Activated CD4-positive, alpha-beta T cell treated with anti-CD3 and anti-CD28 coated beads, Interleukin-2, amount 50 U/mL, for 1 hour (primary cell): ENCODE measurements at places on chromosomes 16 and 17.

- DNase-seq = no peak
Measured at GRCh38 chr16:74659041-74659440, 7.6 kb downstream of the RFWD3 start.

DNA sequence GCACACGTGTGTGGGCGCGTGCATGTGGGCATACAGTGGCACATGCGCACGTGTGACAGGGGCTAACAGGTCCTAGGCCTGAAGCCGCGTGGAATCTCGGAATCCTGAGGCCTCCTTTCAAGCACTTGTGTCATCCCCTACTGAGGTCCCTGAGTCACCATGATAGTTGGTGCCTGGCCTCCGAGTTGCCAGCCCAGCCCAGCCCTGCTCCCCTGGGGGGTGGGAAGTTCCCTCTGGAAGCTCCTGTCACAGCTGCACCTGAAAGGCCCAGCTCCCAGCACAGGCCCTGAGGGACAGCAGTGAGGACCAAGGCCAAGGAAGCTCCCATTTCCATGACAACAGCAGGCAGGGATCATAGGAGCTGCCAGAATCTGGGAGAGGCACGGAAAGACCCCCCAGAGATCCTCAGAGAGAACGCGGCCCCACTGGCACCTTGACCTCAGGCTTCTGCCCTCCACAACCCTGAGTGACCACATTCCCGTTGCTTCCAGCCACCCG lies 35.4 kb upstream of the ENPP7 start:
- no peak for DNase-seq

DNA sequence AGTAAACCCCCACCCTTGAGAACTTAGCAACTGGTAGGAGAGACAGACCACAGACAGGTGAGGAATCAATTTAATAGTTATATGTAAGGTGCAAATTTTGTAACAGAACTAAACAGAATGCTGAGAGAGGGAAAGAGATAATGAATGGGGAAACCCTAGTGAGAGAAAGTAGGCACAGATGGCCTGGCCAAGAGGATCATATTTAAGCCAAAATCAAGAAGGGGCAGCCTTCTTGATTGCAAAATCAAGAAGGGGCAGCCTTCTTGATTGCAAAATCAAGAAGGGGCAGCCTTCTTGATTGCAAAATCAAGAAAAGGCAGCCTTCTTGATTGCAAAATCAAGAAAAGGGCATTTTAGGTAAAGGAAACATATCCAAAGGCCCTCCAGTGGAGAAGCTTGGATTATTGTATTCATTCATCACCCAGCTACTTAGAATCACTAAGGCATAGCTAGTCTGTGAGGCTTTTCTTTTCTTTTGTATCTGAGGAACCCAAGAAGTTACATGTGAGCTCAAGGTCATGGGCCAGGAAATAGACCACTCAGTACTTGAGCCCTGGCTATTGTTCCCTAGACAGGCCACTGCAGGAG lies 190.6 kb downstream of the CYLD start:
- no peak for DNase-seq

GRCh38 chr17:31457391-31458234 lies 66.1 kb downstream of the RAB11FIP4 start:
- no peak for DNase-seq

GRCh38 chr16:70614208-70614951 lies 32.0 kb upstream of the IL34 start:
- no peak for DNase-seq

- no peak for DNase-seq
Measured at GRCh38 chr16:87506423-87507350, 13.9 kb upstream of the ZCCHC14 start.

DNA sequence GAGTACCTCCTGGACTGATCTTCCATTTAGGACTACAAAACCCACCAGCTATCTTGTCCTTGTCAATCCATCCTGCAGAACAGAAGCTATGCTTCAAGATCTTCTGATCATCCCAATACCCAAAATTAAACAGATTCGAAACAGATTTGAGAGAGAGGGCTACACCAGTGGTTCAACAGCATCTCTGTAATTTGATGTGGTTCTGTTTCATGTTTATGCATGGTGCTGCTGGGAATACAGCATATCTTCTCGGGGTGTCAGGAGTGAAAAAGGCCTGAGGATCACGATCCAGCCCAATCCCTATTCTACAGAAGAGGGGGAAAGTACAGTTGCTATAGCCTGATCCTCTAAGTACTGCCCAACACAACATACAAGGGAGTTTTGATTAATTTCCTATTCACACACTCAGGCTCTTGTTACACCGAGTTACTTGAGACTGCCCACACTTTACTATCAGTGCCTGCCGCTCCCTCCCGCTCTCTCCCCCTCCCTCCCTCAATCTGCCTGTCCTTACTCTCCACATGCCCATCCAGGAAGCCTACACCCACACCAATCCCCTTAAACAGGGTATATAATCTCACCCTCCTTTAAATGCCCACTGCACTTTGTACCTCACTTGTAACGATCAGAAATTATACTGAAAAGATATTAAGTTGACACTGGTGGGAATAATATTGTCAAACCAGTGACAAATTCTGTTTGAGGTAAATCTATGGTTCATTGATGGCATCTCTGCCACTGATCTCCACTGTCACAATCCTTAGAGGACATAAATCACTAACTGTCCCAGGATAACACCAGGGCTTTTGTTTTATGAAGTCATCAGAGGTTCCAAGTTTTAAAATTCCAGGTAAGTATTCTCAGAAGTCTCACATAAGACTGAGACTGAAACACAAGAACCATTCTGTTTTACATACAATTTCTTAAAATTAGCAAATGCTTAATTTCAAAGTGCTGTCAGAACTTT lies 89.3 kb upstream of the PLEKHM1 start:
- DNase-seq = no peak

DNA sequence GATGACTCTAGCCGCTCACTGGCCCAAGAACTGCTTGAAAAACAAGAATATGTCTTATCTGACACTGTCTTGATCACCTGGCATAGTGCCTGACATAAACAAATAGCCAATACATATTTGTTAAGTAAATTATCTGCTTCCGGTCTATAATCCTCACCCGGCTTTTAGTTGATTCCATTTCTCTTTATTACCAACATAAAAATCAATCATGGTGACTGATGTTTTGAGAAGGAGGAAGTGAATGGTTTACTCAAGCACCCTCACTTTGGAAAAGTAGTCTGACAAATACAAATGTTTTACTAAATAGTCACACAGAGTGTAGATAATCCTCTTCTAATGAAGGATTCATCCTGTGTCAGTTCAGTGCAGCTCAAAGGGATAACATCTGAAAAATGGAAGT lies 47.0 kb downstream of the SKAP1 start:
- no peak for DNase-seq

- no peak for DNase-seq
Measured at GRCh38 chr16:79168321-79168720, 432.2 kb downstream of the MAF start.

- no peak for DNase-seq
Measured at GRCh38 chr16:11299865-11300559, 18.9 kb upstream of the PRM1 start.

DNA sequence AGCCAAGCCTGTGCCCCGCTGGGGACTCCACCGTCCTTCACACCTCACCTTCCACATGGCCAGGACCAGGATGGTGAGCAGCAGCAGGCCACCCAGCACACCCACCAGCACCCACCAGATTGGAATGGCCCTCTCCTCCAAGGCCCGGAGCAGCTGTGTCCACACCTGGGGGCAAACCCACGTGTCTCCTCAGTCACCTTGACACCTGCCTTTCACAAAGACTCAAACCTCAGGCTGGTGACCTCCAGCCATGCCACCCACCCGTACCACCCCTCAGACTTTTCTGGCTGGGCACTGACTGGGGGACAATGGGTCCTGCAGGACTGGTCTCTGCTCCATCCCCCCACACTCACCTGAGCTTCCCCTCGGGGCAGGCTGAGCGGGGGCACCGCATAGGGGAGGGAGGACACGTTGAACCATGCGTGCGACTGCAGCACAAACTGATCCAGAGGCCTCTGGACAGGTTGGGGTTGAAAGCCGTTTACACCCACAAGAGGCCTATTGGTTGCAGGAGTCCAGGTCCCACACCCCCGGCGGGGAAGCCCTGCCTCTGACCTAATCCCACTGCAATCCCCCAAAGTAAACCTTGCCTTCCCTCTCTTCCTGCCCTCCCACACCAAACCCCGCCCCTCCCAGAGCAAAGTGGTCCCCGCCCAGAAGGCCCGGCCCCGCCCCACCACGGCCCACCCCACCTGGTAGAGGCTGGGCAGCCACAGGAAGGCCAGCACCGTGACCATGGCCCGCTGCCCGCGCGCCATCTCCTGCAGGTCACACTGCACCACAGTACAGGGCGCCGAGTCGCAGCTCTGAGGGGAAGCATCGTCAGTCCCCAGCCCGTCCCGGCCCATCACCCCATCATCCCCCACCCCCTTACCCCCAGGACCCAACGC lies 10.9 kb upstream of the FAM171A2 start:
- DNase-seq = no peak

DNA sequence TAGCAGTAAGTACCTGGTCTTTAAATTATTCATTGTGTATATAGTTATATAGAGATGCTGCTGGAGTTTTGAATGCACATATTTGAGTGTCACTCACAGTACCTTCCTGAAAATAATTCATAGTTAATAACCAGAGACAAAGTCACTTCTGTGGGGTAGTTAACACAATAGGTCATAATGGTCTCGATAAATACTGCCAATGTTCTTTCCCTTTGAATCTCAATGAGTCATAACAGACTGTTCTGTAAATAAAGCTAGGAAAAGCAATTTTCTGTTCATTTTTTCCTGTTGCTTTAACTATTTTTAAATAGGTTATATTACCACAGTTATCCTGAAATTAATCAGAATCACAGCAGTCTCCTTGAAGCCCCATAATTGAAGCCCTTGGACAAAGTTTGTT lies 87.2 kb downstream of the MAP2K4 start:
- no peak for DNase-seq

GRCh38 chr17:5254903-5255521 lies 20.4 kb upstream of the SCIMP start:
- no peak for DNase-seq

GRCh38 chr17:73198930-73199260 lies 6.0 kb downstream of the COG1 start:
- no peak for DNase-seq

DNA sequence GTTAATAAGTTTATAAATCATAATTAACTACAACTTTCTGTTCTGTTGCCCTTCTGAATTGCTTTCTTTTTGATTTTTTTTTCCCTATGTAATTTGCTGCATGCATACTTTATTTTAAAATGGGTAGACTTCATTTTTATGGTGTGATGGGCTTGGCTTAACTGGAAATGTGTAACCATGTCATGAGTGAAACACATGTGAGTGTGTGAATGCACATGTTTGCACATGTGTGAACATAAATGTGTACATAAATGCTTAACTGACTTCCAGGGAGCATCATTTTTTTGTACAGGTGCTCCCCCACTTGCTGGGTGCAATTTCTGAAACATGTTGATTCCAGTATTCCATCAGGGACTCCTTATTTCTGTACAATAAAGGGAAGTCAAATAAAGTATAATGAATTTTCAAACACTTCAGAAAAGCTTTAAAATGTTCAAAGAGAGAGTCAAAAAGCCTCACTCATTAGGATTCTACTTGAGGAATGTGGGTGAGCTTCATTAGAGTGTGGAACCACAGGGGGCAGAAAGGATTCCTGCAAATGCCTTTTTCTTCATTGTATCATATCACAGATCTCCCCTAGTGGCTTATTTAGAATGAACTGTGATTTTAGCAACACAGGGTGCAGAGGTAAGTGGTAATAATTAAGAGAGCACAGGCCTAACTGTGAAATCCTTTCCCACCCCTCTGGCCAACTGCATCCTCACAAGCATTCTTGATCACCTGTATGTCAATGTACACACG lies 31.7 kb upstream of the CDH11 start:
- no peak for DNase-seq

DNA sequence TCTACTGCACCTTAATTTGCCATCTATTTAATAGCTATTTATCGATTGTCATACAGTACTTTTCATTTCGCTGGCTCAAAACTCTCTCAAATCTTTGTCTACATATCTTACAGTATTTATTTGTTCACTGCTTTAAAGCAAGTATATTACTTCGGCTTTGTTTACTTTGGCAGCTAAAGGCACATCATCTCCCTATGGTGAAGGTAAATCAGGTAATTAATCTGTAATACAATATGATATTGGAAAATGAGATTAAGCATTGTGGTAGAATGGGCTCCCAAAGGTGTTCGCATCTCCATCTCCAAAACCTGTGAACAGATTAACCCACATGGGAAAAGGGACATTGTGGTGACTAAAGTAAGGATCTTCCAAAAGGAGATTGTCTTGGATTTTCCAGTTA lies 6.5 kb downstream of the TMEM170A start:
- DNase-seq = no peak
